ENCODE measurements at places on chromosomes 6 and 20.

DNA sequence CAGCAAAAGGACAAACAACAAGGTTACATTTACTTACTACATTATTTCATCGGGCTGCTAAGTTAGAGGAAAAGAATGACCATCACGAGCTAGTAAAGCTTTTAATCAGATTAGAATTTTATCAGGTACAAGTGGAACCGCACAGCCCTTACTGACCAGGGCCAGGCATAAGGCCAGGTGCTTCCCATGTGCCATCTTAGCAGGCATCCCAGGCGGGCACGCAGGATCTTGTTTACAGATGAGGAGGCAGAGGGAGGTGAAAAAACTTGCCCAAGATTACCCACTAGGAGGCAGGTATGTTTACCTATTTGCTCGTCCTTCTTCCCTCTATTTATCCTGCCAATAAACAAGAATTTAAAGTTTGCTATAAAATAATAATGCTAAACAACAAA, 10.7 kb downstream of the EZR start:
- no peak overlapping the region for H3K27ac ChIP-seq
- H3K4me3 ChIP-seq = no peak overlapping the region
- peaks cover 6% of the 10 kb centered on the region for H3K4me1 ChIP-seq
- no peak for DNase-seq

DNA sequence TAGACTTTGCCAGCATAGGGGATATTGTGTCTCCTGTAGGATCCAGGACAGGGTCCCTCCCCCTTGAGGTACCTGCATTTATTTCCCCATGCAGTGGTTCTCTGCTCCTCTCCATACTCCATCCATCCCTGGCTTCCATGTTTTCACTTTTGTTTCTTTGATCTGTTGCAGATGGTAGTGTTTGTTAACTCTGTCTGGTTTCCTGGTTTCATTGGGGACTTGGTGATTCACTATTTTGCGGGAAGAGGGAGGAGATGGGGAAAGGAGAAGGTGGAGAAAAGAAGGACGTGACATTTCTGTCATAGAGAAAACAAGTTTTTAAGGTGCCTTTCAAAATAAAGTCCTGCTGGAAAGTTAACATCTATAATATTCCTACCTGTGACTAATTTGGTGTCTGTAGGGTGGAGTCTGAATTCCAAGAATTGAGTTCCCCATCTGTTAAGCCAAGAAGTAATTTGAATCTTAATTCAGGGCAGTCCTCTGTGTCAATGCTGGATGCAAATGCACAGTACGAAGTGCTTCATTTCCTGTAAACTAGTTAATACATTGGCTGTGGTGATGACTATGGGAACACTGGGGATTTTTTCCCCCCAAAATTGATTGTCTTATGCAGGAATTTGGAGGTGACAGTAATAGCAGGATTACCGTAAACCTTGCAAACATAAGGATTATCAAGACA, 6.9 kb upstream of the RNF144B start:
- no peak overlapping the region for H3K4me3 ChIP-seq
- H3K27ac ChIP-seq = no peak overlapping the region
- no peaks in the 10 kb centered on the region for H3K27me3 ChIP-seq
- H3K36me3 ChIP-seq = no peaks in the 10 kb centered on the region

DNA sequence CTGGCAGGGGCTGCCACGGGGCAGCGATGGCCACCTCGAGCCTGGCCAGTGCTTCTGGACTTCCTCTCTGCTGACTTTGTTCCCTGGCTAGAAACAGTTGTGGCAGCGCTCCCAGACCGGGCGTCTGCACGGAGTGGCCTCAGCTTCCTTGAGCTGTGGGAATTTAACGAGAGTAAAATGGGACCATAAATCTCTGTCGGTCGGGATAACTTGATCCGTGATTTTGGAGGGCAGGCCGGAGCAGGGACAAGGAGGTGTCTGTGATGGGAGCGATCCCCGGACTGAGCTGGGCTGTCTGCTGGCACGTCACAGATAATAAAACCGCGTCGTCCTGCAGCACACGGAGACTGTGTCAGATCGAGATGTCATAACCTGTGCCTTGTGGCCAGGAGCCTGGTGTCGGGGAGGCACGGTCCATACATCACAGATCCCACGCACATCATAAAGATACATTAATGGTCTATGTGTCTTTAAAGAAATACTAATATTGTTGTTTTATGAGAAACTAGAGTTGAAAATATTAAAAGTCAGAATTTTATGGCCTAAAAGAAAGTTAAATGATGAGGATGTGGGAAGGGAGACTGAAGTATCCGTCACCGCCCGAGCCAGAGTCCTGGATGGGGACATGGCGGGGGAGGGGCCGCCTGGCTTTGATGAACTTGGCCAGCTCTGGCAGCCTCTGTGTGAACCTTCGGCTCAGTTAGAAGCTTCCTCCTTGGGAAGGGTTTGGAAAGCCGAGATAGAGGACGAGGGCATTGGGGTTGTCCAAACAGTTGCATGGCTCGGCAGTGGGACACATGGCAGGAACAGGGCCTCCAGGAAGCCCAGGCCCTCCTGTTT, 6.5 kb upstream of the RBBP8NL start:
- H3K27me3 ChIP-seq = peaks cover 16% of the 10 kb centered on the region
- H3K4me1 ChIP-seq = no peaks in the 10 kb centered on the region
- no peak for DNase-seq
- H3K4me3 ChIP-seq = no peak overlapping the region
- H3K27ac ChIP-seq = no peak overlapping the region

GRCh38 chr20:57432862-57433491, 41.8 kb downstream of the RBM38 start:
- DNase-seq = no peak
- H3K36me3 ChIP-seq = no peaks in the 10 kb centered on the region
- H3K4me1 ChIP-seq = peaks cover 3% of the 10 kb centered on the region
- H3K27me3 ChIP-seq = peaks cover 9% of the 10 kb centered on the region

DNA sequence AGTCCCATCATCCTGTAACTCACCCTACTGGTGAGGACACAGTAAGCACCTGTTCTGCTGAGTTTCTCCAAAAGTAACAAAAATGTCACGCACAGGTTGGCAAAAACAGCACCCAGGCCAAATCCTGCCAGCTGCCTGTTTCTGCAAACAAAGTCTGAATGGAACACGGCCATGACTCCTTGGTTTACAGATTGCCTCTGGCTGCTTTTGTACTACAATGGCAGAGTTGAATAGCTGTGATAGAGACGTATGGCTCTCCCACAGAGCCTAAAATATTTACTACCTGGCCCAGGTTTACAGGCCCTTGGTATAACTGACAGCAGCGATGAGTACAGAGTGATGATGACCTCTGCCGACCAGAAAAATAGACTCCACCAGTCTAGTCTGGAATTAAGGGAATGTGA, 52.6 kb downstream of the CNKSR3 start:
- H3K27me3 ChIP-seq = no peaks in the 10 kb centered on the region
- H3K4me1 ChIP-seq = peaks cover 33% of the 10 kb centered on the region
- no peak overlapping the region for H3K4me3 ChIP-seq
- H3K36me3 ChIP-seq = no peaks in the 10 kb centered on the region
- DNase-seq = no peak

- no peaks in the 10 kb centered on the region for H3K4me1 ChIP-seq
- H3K4me3 ChIP-seq = no peak overlapping the region
- no peak overlapping the region for H3K27ac ChIP-seq
These were observed 15.8 kb downstream of the SHPRH start for GRCh38 chr6:145948328-145948727.

DNA sequence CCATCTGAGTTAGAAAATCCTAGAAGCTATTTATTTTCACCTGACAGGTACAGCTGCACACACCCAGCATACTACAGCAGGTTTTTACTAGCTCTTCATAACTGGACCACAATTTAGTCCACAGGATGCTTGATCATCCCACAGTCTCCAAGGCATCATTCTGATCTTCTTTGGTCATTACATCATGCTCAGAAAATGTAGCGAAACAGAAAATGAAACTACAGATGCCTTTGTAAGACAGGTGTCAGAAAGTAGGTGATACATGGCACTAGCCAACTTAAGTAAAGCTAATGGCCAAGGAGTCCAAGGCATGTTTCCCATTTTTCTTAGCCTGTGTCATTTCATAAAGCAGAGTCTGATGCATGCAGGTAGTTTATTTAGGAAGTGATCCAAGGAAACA, 102.3 kb downstream of the HTR1B start:
- H3K27me3 ChIP-seq = no peaks in the 10 kb centered on the region
- no peak for DNase-seq
- H3K4me1 ChIP-seq = no peaks in the 10 kb centered on the region
- no peak overlapping the region for H3K27ac ChIP-seq
- no peaks in the 10 kb centered on the region for H3K36me3 ChIP-seq

- DNase-seq = no peak
- H3K4me3 ChIP-seq = no peak overlapping the region
- H3K4me1 ChIP-seq = peaks cover 31% of the 10 kb centered on the region
- H3K27me3 ChIP-seq = no peaks in the 10 kb centered on the region
These were observed 27.6 kb downstream of the CNKSR3 start for GRCh38 chr6:154482858-154483257.

- DNase-seq = no peak
- no peak overlapping the region for H3K4me3 ChIP-seq
- no peaks in the 10 kb centered on the region for H3K36me3 ChIP-seq
- H3K27ac ChIP-seq = no peak overlapping the region
- H3K27me3 ChIP-seq = no peaks in the 10 kb centered on the region
- no peaks in the 10 kb centered on the region for H3K4me1 ChIP-seq
These were observed 347.0 kb downstream of the DOK5 start for GRCh38 chr20:54822386-54822785.

DNA sequence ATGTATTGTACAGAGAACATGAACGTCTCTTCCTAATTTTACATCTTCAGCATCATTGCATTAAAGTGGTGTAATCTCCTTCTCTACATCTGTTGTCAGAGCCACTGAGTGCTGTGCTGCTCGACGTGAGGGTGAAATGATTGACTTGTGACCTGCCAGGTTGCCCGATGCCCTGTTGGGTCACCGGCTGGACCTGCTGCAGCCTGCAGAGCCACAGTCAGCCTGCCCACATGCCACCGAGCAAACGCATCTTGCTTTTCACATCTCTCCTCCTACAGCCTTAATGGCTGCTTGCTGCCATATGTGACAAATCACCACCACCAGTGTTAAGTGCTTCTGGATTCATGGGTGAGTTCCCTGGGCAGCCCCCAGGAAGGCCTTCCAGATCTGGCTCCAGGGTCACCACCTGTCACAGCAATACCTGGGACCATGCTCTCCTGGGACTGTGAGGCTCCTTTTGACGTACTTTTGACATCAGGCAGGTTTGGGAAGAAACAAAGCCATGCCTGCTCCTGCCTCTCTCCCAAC, 80.3 kb downstream of the ASXL1 start:
- H3K27ac ChIP-seq = no peak overlapping the region
- H3K4me3 ChIP-seq = no peak overlapping the region
- no peak for DNase-seq
- H3K27me3 ChIP-seq = no peaks in the 10 kb centered on the region

DNA sequence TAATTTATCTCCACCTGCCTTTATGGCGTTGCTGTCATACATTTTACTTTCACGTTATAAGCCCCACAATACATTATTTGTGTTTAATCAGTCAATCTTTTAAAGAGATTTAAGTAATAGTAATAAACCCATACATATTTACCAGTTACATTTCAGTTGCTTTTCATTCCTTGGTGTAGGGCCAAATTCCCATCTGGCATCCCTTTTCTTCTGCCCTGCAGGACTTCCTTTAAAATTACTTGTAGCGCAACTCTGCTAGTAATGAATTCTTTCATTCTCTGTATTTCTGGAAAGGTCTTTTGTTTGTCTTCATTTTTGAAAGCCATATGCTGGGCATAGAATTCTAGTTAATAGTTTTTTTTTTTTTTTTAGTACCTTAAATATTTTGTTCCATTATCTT, 24.9 kb downstream of the ZNF334 start:
- no peaks in the 10 kb centered on the region for H3K4me1 ChIP-seq
- no peaks in the 10 kb centered on the region for H3K27me3 ChIP-seq
- no peaks in the 10 kb centered on the region for H3K36me3 ChIP-seq
- no peak for DNase-seq

GRCh38 chr6:34246563-34247391, 2.0 kb downstream of the SMIM29 start:
- H3K27ac ChIP-seq = peak overlapping the region; percentile 48
- H3K36me3 ChIP-seq = peaks cover 11% of the 10 kb centered on the region
- peaks cover 47% of the 10 kb centered on the region for H3K4me1 ChIP-seq
- no peak overlapping the region for H3K4me3 ChIP-seq
- no peaks in the 10 kb centered on the region for H3K27me3 ChIP-seq
- no peak for DNase-seq

Data from astrocyte (in vitro differentiated cells and primary cell).